Omental fat pad (tissue), 4 donors: ENCODE measurements at places on chromosomes 1 and 21. TPM values are rescaled to one million over a fixed set of nuclear protein-coding genes. Genes with fewer than 3 reads are reported as not detected.

The SH3BP5L gene
- total RNA-seq, result 16.4 TPM

The AXDND1 gene
- not detected for total RNA-seq

The PLA2G2D gene
- not detected for total RNA-seq

The FOXD3 gene
- not detected for total RNA-seq

DNA sequence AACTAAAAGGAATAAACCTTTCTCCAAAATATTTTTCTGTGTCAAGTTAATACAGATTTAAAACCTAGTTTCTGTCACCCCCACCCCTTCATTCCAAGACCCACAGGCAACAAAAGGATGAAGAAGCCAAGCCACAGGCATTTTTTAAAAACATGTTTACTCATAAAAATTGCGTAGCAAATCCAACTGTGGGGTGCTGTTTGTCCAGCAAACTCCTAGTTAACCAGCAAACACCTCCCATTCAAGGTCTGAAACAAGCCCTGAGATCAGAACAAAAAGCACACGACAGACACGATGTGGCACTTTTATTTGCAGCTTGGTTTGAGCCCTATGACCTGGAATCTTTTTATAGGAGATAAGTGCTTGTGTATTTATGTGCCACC lies 149.9 kb upstream of the CAMK1G start:
- no peak for DNase-seq

DNA sequence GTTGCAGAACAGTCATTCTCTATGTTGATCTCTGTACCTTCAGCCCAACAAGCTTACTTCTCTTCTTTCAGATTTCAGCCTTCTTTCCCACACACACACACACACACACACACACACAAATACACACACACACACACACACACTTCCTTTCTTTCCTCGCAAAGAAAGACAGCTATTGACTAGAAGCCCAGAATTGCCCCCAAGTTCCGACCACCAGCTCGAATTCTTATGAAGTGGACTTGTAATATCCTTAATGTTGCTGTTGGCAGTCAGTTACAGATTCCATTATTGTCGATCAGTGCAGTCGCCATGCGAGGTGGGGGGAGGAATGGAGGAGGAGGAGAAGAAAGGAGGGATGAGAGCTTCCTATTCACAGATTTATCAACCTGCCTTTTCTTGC lies 125.5 kb downstream of the CLEC20A start:
- DNase-seq, result peak; percentile 22

DNA sequence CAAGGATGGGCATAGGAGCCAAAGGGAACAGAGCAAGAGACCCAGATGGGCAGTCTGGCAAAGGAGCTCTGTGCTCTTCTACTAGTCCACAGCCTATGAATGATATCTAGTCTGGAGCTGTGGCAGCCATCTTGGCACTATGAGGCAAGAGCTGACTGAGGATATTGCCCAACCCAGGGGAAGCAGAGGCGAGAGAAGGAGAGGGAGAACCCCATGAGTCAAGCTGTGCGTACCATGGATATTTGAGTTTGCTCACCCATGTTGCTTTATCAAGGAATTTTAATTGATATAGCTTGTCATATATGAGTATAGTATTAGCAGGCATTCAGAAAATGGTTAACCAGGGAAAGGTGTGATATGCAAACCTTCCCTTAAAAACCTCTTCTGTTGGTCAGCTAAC lies 420.9 kb downstream of the PRDM2 start:
- DNase-seq, result no peak

The MYBPH gene
- not detected for total RNA-seq

DNA sequence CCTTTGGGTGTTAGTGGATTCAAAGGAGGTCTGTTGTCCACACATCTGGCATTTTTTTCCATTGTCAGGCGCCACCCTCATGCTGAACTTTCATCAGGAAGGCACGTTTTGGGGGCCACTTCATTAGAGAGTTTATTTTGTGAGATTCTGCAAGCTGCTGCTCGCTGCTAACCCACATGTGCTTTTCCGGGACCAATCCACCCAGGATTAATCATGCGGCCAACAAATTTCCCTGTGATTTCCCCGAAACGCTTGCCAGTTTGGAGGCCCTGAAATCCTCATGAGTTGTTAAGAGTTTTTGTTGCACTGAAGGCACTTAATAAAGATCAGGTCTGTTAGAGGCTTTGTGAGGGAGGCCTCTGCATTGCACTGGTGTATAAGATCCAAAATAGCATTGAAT lies 2.4 kb downstream of the PDPN start:
- DNase-seq, result no peak

GRCh38 chr1:20248971-20249612 lies 41.6 kb upstream of the VWA5B1 start:
- DNase-seq, result no peak

DNA sequence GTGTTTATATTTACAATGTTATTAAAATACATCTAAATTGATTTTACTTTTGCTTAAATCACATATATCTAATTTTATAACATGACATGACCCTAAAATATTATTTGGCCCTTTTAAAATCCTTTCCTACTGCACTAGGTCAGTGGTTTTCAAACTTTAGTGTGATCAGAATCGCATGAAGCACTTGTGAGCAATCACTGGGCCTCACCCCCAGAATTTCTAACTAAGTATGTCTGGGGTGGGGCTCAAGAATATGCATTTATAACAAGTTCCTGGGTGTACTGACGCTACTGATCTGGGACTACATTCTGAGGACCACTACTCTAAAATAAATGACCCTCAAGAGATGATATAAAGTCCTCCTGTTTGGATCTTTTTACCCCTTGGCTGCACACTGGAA lies 8.8 kb downstream of the COL24A1 start:
- DNase-seq, result no peak

GRCh38 chr1:234683861-234684632 lies 74.1 kb upstream of the IRF2BP2 start:
- DNase-seq, result no peak

The C1orf174 gene
- 17.8 TPM for total RNA-seq

The UBXN10 gene
- total RNA-seq, result 1.7 TPM

DNA sequence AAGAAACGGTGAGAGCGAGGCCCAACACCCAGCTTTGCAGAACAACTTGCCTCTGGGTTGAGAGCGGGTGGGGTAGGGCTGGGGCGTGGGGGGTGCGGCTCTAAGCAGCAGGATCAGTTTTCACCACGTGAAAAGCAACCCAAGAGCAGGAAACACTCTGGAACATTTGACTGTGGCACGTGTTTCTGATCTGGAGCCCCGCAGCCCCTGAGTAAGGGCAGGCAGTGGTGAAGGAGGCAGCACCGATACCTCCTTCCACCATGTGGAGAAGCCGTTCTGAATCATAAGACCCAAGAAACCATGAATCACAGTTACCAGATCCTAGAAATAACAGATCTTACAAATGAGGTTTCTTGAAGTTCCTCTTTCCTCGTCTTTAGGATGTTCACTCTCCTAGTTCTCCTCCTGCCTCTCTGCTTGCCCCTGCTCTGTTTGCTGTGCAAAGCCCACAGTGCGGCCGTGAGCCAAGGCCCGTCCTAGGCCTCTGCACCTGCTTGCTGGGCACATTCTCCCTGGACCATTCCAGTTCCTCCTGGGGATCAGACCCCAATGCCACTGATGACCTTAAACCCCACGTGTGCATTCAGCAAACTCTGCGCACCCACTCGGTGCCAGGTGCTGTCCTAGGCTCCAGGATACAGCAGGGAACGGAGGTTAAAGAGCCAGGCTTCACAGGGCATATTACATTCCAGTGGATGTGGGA lies 31.9 kb downstream of the SLC1A7 start:
- no peak for DNase-seq
